Peyer's patch (tissue), 4 donors: ENCODE measurements at places on chromosomes 3 and 15.
A peak's percentile ranks its signal among the peaks of the same experiment; 100 is the strongest.

DNA sequence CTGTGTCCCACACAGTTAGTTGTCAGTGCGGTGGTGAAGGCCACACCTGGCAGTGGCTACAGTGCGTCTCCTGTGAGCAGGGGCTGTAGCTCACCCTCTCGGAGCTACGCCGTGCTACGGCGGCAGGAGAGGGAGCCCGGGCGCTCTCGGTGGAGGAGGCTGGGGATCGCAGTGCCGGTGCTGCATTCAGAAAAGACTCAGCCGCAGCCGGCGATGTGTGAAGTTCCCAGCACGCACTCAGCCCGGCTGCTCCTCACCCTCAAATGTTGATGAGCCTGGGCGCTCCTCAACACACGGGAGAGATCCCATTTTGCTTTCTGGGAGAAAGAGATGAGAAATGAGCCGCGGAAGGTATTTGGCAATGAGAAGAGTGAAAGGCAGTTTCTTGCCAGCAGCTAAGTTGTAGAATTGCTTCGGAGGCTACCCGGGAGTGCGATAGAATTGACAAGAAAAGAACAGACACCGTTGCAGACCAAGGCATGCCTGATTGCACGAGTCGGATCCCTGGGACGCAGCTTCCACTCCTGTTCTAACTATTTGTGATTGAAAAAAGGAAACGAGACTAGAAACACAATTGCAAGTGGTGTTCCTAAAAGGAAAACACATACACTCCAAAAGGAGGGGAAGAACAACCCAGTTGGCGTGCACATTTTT lies at the start of gene UNC13C:
TSS of gene UNC13C (plus strand) at position 189 of the 654 bp plus-strand sequence. CDS start 34,463 bp downstream, outside the sequence.
- no peaks in the 10 kb centered on the region for H3K27me3 ChIP-seq
- H3K27ac ChIP-seq: no peak within 1 kb of the TSS
- no peak within 1 kb of the TSS for H3K4me3 ChIP-seq
- no peaks in the 10 kb centered on the region for H3K4me1 ChIP-seq
- no peaks in the 10 kb centered on the region for H3K36me3 ChIP-seq
- no peak for DNase-seq

- H3K4me1 ChIP-seq: no peaks in the 10 kb centered on the region
- H3K27me3 ChIP-seq: no peaks in the 10 kb centered on the region
- no peaks in the 10 kb centered on the region for H3K36me3 ChIP-seq
- DNase-seq: no peak
- no peak overlapping the region for H3K4me3 ChIP-seq
Measured at GRCh38 chr3:13496879-13497278, 16.8 kb downstream of the HDAC11 start.

- H3K36me3 ChIP-seq: no peaks in the 10 kb centered on the region
- H3K27ac ChIP-seq: no peak overlapping the region
- H3K4me3 ChIP-seq: no peak overlapping the region
- H3K4me1 ChIP-seq: no peaks in the 10 kb centered on the region
- H3K27me3 ChIP-seq: no peaks in the 10 kb centered on the region
Measured at GRCh38 chr3:194023501-194024280, 112.3 kb upstream of the HES1 start.

GRCh38 chr15:73564255-73564654 lies 68.9 kb downstream of the NPTN start:
- no peaks in the 10 kb centered on the region for H3K27me3 ChIP-seq
- no peaks in the 10 kb centered on the region for H3K4me1 ChIP-seq
- no peak overlapping the region for H3K27ac ChIP-seq
- no peak for DNase-seq

DNA sequence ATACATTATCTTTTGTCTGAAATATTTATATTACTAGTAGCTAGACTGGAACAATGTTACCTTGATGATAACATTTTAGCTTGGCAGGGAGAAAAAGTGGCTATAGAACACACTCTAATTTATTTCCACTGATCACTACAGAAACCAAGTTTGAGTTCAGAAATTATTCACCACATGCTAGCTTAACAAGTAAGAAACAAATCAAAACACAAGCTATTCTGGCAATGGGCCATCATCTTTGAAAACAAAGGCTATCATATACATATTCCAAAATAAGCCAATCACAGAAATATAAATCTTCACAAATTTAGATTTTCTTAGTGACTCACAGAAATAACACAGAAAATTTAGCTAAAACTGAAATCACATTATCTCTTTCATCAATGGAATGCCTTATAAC lies 17.1 kb downstream of the AQR start:
- no peaks in the 10 kb centered on the region for H3K4me1 ChIP-seq
- H3K27ac ChIP-seq: no peak overlapping the region
- no peaks in the 10 kb centered on the region for H3K27me3 ChIP-seq
- no peak for DNase-seq

GRCh38 chr3:33144433-33144832 lies 30.6 kb downstream of the CRTAP start:
- H3K36me3 ChIP-seq: no peaks in the 10 kb centered on the region
- H3K27me3 ChIP-seq: no peaks in the 10 kb centered on the region
- no peaks in the 10 kb centered on the region for H3K4me1 ChIP-seq
- DNase-seq: no peak
- H3K27ac ChIP-seq: no peak overlapping the region

DNA sequence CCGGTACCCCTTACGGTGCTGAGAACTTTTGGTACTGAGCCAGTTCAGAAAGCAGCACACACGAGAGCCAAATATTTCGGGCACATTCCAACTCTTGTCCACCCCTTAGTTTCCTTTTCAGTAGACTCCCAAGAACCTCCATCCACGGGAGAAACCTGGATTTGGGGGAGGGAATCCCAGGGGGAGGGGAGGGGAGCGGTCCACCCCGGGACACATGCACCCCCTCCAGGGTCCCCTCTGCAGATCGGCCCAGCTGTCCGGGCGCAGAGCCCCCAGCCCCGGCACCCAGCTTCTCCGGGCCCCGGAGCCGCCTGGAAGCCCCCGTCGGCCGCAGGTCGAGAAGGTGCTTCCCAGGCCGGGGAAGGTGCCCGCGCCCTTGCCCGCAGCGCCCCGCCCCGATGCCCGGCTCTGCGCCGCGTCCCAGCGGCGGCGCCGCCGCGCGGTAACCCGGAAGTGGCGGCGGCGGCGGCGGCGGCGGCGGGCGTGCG lies 455 bp upstream of the ABHD17C start:
- peak overlapping the region; percentile 73 for H3K27ac ChIP-seq
- peak overlapping the region; percentile 78 for H3K4me3 ChIP-seq
- H3K4me1 ChIP-seq: peaks cover 33% of the 10 kb centered on the region
- H3K36me3 ChIP-seq: no peaks in the 10 kb centered on the region

- DNase-seq: no peak
- no peaks in the 10 kb centered on the region for H3K36me3 ChIP-seq
- H3K27ac ChIP-seq: peak overlapping the region; percentile 55
- H3K4me3 ChIP-seq: no peak overlapping the region
- H3K27me3 ChIP-seq: no peaks in the 10 kb centered on the region
Measured at GRCh38 chr15:39770748-39771689, 11.6 kb downstream of the FSIP1 start.

- no peaks in the 10 kb centered on the region for H3K4me1 ChIP-seq
- H3K36me3 ChIP-seq: no peaks in the 10 kb centered on the region
- H3K27ac ChIP-seq: no peak overlapping the region
- no peak for DNase-seq
Measured at GRCh38 chr3:110341047-110341446, 730.6 kb upstream of the NECTIN3 start.

DNA sequence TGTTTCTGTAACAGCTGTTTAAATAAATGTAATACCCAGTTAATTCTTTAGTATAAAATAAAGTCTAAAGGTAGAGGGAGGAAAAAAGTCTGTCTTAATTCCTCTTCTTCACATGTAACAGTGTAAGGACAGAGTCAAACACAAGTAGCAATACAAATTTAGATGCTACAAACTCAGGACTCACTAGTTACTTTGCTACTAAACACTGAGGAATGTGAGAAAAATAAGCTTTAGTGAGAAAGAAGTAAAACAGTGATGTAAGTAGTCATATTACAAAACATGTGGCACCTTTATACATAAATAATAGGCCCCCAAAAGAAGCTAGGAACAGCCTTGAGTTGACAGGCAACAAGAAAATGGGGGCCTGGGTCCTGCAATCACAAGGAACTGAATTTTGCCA lies 113.0 kb downstream of the TBC1D5 start:
- no peak for DNase-seq
- H3K4me3 ChIP-seq: no peak overlapping the region
- no peaks in the 10 kb centered on the region for H3K27me3 ChIP-seq
- H3K27ac ChIP-seq: no peak overlapping the region
- H3K4me1 ChIP-seq: no peaks in the 10 kb centered on the region
- no peaks in the 10 kb centered on the region for H3K36me3 ChIP-seq

DNA sequence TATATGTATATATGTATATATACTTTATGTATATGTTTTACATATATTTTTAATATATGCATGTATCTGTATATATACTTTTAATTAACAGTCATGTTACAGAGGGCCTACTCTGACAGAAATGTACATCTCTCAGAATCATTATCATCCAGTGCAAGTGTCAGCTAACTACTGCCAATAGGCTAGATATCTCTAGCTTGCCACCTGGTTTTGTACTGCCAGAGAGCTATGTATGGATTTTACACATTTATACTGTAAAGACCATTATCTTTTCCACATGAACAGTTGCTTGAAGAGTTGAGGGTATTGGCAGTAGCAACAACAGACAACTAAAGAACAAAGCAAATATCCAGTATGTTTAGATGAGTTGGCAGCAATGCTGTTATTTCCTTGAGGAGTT lies 99.7 kb upstream of the VGLL3 start:
- H3K4me3 ChIP-seq: no peak overlapping the region
- no peaks in the 10 kb centered on the region for H3K4me1 ChIP-seq
- no peak overlapping the region for H3K27ac ChIP-seq
- DNase-seq: no peak
